ENCODE measurements at places on chromosomes 16 and 17.

DNA sequence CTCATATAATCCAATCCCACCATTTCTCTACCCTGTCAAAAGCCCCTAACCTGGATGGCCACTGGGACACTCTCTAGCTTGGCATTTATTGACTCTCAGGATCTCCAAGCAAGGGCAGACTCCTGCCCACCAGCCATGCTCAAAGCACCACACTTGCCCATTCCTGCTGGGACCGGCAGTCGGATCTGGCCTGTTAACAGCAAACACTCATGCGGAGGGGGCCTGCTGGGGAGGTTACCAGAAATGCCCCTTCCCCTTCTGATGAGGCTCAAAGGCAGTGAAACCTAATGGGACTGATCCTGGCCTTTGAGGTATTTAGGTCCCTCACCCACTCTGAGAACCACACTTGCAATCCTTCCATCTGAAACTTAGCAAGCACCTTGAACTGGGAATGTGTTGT lies 6.5 kb upstream of the CCL1 start:
- DNase-seq, result no peak

- no peak for DNase-seq
These were observed 4.2 kb upstream of the ZG16B start for GRCh38 chr16:2825906-2826305.

DNA sequence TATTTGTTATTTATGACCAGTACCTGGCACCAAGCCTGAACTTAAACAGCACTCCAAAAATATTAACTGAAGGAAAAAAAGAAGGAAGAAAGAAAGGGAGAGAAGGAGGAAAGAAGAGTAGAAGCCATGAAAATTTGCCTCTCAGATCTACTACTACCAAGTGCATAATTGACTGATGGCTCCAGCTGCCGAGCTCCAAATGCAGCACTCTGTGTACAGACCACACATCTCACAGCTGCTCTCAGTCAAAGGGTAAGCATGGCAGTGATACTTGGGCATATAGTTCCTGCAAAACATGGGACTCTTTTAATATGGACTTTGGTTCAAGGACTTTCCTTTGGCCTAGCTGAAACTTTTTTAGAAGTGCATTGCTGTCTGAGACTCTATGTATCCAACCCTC lies 44.0 kb upstream of the NOG start:
- no peak for DNase-seq

DNA sequence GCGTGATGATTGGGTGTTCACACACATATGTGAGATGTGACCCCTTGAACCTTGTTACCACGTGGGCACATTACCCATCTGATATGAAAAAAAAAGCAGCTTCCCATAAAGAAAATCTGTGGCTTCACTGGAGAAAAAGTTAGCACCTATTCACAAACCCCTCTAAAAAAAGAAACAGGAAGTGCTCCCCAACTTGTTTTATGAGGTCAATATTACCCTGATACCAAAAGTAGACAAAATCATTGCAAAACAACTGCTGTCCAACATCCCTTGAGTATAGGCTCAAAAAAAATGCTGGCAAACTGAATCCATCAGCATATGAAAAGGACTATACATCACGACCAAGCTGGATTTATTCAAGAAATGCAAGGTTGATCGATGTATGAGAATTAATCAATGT lies 99.7 kb upstream of the RBL2 start:
- no peak for DNase-seq

DNA sequence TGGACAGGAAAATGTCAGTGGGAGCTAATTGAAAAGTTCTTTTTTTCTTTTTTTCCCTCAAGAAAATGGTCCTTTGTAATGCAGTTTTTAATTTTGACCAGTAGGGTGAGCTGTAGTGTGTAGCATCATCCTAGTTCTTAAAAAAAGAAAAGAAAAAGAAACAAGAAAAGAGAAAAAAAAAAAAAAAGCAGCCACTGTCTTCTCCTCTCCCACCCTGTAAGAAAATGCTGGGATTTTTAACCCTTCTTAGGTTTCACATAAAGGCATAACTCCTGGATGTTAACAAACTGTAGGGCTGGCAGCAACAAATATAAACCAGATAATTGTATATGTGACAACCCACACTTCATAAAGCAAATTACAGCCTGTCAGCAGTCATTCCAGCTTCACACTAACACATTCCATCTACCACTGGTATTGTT lies 78.1 kb downstream of the SKAP1 start:
- DNase-seq, result peak; percentile 24

DNA sequence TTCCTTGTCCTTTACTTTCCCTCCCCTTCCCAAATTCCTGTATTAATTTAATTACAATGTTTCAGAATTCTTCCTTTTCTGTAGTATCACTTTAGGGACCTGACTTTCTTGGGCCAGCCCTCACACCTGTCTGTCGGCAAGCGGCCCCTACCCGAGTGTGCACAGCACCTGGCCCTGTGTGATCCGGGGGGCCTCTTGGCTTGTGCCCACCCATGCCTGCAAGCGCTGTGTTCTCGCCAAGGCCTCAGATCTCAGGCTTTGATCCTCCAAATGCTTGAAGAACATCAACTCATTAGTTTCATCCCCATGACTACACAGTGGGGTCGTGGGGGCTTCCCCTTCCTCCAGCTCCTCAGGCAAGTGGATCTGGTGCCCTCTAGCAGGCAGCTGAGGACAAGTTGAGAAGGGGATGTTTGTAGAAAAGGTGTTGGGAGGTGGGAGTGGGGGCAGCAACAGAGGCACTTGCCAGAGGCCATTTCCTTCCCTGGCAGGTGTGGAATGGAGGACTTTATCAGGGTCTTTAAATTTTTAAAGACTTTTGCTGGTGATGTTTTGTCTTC lies 15.7 kb upstream of the CDH3 start:
- DNase-seq, result no peak

DNA sequence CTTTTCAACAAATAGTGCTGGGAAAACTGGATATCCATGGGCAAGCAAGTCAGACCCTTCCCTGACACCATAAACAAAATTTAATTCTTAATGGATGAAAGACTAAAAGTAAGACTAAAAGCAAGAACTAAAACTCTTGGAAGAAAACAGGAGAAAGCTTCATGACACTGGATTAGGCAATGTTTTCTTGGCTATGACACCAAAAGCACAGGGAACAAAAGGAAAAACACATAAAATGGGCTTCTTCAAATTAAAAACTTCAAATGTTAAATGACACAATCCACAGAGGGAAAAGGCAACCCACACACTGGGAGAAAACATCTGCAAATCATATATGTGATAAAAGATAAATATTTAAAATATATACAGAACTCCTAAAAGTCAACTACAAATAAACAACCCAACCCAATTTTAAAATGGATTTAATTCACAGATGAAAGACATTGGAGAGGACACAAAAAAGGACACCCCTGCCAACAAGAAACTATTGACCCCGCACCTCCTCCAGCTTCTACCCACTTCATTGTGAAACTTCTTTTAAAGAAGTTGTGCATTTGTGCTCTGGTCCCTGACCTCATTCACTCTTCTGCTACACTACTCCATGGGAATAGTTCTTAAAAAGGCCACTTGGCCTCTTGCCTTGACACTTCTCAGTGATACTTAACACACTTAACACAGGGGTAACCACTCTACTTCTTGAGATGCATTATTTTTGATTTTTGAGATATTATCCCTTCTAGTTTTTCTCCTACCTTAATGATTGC lies 80.3 kb downstream of the TRIM37 start:
- no peak for DNase-seq

GRCh38 chr17:80798595-80799537 lies 192.8 kb upstream of the CHMP6 start:
- DNase-seq, result no peak

DNA sequence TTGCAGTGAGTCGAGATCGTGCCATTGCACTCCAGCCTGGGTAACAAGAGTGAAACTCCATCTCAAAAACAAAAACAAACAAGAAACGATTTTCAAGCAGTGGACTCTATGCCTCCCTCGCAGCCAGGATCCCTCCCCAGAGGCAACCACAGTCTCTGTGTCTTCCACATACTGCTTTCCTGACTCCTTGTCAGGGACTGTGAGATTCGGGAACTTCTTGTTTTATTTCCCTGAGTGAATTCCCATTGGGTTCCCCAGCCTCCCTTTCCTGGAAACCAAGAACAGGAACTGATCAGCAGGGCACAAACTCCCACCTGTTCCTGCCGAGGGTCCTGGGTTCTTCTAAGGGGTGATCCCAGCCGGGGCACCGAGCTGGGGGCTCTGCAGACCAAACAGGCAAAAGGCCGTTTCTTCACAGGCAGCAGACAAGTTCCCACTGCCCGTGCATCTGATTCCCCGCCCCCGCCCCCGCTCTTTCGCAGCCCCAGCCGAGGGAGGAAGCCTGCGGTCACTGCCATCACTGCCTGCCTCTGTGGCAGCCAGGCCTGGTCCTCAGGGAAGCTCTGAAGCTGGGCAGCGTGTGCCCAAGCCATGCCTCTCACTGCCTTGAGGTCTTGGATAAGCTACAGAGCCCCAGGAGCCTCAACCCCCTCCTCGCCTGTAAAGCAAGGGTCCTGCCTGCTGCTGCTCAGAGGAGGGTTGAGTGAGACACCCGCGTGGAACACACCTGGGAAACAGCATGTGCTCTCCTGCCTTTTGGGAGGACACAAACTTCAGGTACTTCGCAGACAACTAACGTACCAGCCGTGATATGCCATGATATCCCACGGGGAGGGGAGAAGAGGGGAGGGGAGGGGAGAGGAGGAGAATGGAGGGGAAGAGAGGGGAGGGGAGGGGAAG lies 5.5 kb upstream of the PIEZO1 start:
- DNase-seq, result no peak

DNA sequence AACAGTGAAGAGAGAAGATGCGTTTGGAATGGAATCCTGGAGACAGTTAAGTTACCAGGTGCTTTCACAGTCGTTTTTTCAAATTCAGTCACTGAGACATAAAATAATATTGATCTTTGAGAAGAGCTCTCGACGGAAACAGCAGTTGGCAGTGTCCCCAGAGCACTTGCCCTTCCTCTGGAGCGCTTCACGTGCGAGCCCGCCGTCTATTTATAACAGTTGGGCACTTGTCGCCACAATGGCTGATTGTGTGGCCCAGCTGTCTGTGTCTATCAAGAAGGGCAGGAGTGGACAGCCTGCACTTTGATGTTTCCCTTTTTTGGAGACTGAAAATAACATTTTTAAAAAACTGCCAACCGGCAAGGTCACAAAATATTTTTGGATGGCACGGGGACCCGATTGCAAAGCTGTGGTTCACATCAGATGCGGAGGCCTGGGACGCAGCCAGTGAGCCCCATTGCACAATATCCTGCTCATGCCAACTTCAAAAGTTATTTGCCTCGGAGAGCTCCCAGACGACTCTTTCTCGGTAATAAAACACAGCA lies 62.9 kb downstream of the ADCY9 start:
- no peak for DNase-seq

- no peak for DNase-seq
These were observed 39.5 kb upstream of the SDK2 start for GRCh38 chr17:73683771-73684170.

- no peak for DNase-seq
These were observed 23.4 kb upstream of the MYO15B start for GRCh38 chr17:75564195-75564594.
